Left lobe of liver (tissue), 2 donors: ENCODE measurements at places on chromosomes 1 and 21. TPM values are rescaled to one million over a fixed set of nuclear protein-coding genes. Genes with fewer than 3 reads are reported as not detected.

The RHOC gene
- total RNA-seq, result 55.3 TPM

The NFASC gene
- 2.7 TPM for total RNA-seq

The TCP10L gene
- 4.1 TPM for total RNA-seq

The SYPL2 gene
- 9.6 TPM for total RNA-seq

The G0S2 gene
- 75.0 TPM for total RNA-seq

The DIO1 gene
- total RNA-seq, result 39.4 TPM

The SH2D1B gene
- 0.10 TPM for total RNA-seq

The CCDC181 gene
- total RNA-seq, result not detected

The C8B gene
- total RNA-seq, result 288 TPM

The GPR37L1 gene
- not detected for total RNA-seq
